ENCODE measurements at places on chromosomes 16 and 17.

DNA sequence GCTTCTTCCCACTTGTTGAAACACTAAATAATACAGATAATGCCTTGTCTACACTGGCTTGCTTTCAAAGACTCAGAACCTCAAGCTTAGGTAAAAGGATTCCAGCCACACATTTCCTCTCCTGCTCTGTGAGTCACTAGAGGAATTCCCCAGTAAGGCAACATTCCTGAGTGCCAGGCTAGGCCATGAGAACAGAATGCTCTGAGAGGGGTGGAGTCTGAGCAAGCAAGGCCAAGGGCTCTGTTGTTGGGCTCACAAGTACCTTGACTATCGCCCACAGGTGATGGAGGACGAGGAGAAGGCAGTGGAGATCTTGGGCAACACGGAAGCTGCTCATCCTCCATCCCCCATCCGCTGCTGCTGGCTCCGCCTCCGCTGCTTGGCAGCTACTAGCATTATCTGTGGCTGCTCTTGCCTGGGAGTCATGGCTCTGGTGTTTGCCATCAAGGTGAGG is 6.7 kb upstream of the PHKG2 start:
- DNase-seq, result no peak

DNA sequence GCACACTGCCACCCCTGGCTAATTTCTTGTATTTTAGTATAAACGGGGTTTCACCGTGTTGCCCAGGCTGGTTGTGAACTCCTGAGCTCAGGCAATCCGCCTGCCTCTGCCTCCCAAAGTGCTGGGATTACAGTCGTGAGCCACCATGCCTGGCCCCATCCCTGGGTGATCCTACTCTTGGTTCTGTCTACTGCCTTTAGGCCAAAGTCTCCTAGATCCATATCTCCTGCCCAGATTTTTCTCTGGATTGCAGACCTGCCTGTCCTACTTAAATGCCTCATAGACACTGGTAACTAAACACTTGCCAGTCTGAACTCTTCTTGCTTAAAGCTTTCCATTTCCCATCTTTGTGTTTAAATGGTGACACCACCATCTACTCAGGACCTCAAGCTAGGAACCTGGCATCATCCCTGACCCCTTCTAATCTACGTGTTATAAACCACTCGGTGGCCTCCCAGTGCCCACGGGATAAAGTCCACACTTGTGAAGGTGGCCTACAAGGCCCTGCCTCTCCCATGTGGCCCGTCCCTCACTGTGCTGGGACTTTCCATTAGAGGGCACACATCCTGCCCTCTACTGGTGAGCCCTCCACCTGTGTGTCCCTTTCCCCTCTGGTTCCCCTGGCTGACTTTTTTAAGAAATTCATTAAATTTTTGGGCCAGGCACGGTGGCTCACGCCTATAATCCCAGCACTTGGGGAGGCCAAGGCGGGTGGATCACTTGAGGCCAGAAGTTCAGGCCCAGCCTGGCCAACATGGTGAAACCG is 51.1 kb downstream of the USP43 start:
- no peak for DNase-seq

GRCh38 chr16:72099377-72099818 is 5.8 kb downstream of the DHX38 start:
- DNase-seq, result peak; percentile 49

DNA sequence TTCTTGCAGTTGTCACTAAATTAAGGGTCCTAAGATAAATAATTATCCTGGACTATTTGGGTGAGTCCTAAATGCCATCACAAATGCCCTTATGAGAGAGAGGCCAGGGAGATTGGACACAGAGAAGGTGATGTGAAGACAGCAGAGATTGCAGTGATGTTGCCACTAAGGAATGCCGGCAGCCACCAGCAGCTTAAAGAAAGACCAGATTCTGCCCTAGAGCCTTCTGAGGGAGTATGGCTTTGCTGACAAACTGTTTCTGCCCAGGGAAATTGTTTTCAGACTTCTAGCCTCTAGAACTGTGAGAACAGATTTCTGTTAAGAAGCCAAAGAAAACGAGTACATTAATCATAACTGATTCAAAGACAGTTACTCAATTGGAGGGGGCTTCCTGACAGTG is 10.0 kb upstream of the ZNF23 start:
- no peak for DNase-seq

GRCh38 chr17:50943575-50943933 is 77.4 kb upstream of the TOB1 start:
- no peak for DNase-seq

DNA sequence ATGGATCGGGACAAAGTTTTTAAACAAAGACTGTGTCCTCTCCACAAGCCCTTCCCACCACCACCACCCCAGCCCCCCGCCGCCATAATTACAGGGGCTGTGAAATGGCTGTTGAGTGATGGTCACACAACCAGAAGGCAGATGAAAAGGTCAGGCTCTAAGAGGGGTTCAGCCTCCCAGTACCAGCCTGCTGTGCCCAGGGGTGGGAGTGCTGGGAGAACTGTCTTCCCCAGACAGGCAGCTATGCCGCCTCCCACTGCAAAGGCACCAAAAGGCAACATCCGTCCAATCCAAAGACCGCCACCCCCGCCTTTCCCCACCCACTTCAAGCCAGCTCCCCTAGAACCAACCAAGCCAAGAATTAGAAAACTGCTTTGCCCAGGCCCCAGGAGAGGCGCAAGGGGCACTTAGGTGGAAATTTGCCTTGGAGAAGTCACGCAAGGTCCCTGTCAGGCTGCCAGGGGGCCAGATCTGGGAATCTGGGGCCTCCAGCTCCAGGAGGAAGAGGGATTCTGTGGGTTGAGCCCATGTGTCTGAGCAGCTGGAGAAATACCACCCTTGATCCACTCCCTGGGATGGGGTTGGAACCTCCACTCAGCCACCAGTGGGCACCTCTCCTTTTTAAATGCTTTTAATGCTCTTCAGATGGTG is 14.4 kb downstream of the CARHSP1 start:
- no peak for DNase-seq

DNA sequence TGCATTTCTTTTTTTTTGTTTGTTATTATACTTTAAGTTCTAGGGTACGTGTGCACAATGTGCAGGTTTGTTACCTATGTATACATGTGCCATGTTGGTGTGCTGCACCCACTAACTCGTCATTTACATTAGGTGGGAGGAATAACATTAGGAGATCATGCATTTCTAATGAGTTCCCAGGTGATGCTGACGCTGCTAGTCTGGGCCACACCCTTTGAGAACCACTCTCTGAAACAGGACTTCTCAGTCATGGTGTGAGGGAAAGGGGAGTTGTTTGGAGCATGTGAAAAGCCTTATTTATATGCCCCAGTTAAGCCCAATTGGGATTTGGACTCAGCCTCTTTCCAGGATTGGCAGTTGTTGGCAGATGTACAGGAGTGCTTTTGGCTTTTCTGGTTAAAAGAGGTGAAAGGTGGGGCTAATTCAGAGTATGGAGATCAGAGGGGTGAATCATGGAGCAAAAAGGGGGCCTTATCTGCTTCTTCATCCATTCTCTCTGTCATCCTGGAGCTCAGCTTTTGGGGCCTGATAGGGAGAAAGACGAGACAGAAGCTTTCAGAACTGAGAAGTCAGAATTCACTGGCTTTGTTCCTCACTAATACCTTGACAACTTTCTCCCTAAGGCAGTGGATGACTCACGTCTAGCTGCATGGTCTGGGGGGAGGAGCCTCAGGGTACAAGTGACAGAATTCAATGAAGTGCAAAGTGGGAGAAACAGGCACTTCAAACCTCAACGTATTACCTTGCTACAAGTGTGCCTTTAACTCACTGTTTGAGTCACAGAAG is 180.0 kb upstream of the CACNG3 start:
- DNase-seq, result no peak

- DNase-seq, result no peak
Observed at GRCh38 chr17:79815836-79816461, 19.1 kb upstream of the CBX8 start.

DNA sequence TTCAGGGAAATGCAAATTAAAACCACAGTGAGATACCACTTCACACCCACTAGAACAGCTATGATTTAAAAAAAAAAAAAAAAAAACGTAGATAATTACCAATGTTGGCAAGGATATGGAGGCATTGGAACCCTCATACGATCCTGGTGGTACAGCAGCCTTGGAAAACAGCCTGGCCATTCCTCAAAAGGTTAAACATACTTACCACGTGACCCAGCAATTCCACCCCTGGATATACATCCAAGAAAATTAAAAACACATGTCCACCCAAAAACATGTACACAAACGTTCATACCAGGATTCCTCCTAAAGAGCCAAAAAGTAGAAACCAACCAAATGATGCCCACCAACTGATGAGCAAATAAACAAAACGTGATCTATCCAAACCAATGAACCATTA is 68.1 kb downstream of the GAS7 start:
- no peak for DNase-seq
